ENCODE measurements at places on chromosomes 13 and 19.
A peak's percentile ranks its signal among the peaks of the same experiment; 100 is the strongest.

DNA sequence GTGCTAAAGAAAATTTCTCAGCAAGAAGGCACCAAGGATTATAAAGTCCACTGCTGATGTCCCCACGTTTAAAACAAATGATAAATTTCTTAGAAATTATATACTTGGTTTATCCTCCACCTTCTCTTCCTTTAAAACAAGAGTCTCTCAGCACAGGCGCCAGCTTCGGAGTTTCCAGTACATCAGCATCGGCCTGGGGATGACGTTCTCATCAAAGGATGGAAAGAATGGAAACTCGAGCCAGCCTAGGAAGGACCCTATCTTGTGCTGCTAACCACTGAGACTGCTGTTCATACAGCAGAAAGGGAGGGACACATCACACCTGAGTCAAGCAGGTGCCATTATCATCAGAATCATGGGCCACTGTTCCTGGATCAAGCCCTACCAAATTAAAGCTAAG, 29.8 kb upstream of the ZNF83 start:
- no peaks in the 10 kb centered on the region for H3K27me3 ChIP-seq
- H3K4me3 ChIP-seq, result no peak overlapping the region
- DNase-seq, result no peak

DNA sequence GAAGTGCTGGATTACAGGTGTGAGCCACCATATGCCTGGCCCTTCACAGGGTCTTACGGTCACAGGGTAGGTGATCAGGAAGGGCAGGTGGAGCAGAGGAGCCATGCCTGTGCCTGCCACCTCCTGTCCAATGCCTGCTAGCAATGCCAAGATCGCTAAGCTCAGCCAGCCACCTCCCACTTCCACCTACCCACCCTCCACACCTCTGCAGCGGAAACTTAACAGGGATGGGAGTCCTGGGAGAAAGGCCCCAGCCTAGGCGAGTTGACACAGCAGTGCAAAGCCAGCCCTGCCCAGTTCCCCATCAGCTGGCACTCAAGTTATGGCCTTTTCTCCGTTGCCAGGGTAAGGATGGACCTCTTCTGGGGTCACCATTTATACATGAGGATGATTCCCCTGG, 15.9 kb upstream of the FCHO1 start:
- H3K4me1 ChIP-seq, result peaks cover 18% of the 10 kb centered on the region
- H3K27me3 ChIP-seq, result no peaks in the 10 kb centered on the region
- no peak for DNase-seq
- no peak overlapping the region for H3K27ac ChIP-seq
- no peak overlapping the region for H3K4me3 ChIP-seq

DNA sequence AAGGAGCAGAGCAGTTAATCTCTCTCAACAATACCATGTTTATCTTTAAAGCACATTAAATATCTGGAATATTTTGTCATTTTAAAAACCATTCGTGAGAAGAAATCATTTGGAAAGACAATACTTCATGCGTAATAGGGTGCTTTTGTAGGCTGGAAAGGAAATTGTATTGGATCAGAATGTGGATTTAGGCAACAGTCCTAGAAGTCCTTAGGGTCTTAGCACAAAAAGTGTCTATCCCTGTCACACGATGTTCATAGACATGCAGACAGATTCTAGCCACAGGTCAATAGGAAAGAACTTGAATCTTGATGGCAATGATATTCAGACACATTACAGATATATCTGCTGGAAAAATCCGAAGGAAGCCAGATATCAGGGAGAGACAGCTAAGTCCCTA, 156.0 kb downstream of the KCTD12 start:
- H3K4me3 ChIP-seq, result no peak overlapping the region
- no peaks in the 10 kb centered on the region for H3K4me1 ChIP-seq
- DNase-seq, result no peak
- H3K27me3 ChIP-seq, result no peaks in the 10 kb centered on the region

DNA sequence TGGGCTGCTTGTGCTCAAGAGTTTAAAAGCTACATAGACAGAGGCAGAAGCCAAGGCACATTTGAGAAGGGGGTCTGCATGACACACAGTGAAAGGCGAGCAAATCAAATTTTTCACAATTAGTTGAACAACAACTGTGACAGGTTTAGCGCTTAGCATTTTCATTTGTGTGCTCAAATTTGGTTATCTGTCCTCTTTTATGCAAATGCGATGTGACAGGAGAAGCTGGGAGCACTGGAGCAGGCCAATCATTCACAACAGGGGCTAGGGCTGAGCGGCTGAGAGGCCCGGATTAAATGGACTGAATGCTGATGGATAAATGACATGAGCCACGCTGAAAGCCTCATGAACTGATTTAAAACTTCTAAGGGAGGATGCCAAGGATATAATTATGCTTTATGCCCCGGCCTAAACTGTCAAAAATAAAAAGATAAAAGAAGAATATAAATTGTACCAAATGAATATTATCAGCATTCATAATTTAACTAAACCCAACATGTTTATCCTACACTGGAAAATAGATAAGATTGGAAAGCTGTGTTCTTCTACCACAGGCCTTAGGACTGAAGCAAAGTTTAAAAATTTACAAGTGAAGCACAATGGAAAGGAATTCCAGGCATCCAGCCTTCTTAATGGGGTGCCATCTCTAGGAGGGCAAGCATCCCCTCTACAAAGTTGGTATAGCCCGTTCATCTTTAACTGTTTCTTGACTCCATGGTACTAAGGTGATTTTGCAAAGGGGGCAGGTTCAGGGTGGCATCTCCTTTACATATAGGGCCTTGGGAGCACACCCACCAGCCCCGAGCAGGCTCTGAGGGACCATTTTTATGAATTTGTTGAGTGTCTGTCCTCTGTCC, 117.9 kb downstream of the RBM26 start:
- no peak overlapping the region for H3K4me3 ChIP-seq
- no peak overlapping the region for H3K27ac ChIP-seq

- no peak for DNase-seq
- no peak overlapping the region for H3K4me3 ChIP-seq
- H3K27me3 ChIP-seq, result no peaks in the 10 kb centered on the region
- H3K4me1 ChIP-seq, result no peaks in the 10 kb centered on the region
- peaks cover 10% of the 10 kb centered on the region for H3K36me3 ChIP-seq
These were observed 136.3 kb downstream of the CDK8 start for GRCh38 chr13:26390203-26390602.

DNA sequence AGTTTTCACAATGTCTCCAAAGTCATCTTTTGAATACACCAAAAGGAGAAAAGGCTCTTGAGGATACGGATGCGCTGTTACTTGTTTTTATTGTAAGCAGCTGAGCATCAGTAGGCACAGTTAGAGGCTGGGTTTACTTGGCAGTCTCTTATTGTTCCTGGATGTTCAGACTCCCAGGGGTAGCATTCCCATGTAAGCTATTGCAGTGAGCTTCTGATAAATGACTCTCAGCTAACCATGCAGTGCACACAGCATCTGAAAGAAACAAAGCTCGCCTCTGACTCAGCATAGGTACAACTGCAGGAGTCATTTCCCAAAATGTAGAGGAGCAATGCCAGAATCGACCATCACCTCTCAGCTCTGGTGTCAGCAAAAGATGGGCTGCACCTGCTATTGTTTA, 84.8 kb downstream of the DCT start:
- no peak overlapping the region for H3K4me3 ChIP-seq
- H3K27ac ChIP-seq, result no peak overlapping the region
- no peaks in the 10 kb centered on the region for H3K36me3 ChIP-seq

GRCh38 chr19:53158119-53158656, 665 bp downstream of the ZNF347 start:
- H3K36me3 ChIP-seq, result peaks cover 55% of the 10 kb centered on the region
- H3K27me3 ChIP-seq, result no peaks in the 10 kb centered on the region
- DNase-seq, result peak; percentile 60
- peak overlapping the region; percentile 83 for H3K4me3 ChIP-seq

- peaks cover 2% of the 10 kb centered on the region for H3K4me1 ChIP-seq
- peak; percentile 14 for DNase-seq
- H3K36me3 ChIP-seq, result peaks cover 2% of the 10 kb centered on the region
These were observed 727 bp downstream of the CERS1 start for GRCh38 chr19:18895038-18895823.

DNA sequence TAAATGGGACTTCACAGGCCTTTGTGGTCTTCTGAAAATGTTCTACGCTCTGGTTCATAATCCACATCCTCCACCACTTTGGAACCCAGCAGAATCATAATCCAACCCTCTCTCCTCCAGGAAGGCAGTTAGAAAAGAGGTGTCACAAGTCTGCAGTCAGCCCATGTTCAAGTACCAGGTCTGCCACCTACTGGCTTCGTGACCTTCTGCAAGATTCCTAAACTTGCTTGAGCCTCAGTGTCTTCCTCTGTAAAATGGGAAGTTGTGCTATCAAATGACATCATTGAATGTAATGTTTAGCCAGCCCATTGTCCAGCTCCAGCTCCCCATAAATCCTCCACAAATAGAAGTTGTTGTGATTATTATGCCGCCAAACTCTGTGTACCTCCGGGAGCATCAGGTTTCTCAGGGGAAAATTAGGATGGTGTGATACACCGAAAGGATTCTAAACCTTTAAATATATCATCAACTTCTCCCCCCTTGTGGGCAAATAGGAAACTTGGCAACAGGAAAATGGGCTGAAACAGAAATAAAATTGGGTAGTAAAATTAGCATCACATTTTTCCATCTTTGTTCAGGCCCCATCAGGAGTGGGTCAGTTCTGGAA, 109.7 kb downstream of the NUFIP1 start:
- peaks cover 5% of the 10 kb centered on the region for H3K27me3 ChIP-seq
- no peaks in the 10 kb centered on the region for H3K36me3 ChIP-seq

DNA sequence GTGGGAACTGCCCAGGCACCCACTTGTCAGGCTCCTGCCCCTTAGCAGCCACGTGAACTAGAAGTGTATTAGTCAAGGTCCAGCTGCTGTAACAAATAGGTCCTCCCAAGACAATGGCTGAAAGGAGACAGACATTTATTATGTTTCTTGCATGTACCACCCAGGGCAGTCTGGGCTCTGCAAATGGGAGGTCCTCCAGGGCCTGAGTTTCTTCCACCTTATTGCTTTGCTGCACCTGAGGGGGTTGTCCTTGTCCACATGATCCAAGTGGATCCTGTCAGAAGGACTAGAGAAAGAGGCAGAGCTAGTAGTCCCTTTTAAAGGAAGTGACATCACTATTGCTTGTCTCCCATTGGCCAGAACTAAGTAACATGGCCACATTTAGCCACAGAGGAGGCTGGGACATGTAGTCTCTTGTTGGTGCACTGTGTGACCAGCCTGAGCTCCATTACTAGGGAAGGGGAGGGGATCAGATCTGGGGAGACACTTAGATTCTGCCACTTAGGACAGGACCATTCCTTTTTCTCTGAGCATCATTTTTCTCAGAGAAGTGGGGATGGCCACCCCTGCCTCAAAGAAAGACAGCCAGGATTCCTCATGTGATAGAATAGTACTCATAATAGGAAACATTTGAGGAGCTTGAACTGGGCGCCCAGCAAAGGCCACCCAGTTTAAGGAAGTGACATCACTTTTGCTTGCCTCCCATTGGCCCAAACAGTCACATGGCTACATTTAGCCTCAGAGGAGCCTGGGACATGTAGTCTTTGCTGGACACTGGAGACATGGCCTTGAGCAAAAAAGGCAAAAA, 15.1 kb downstream of the CC2D1A start:
- peaks cover 39% of the 10 kb centered on the region for H3K36me3 ChIP-seq
- H3K4me1 ChIP-seq, result peaks cover 2% of the 10 kb centered on the region
- DNase-seq, result peak; percentile 66
- H3K27me3 ChIP-seq, result no peaks in the 10 kb centered on the region
- peak overlapping the region; percentile 5 for H3K27ac ChIP-seq

GRCh38 chr13:30659980-30660379, 42.3 kb downstream of the USPL1 start:
- no peak overlapping the region for H3K4me3 ChIP-seq
- H3K27ac ChIP-seq, result no peak overlapping the region
- no peak for DNase-seq
- H3K36me3 ChIP-seq, result peaks cover 37% of the 10 kb centered on the region
- H3K4me1 ChIP-seq, result no peaks in the 10 kb centered on the region
- no peaks in the 10 kb centered on the region for H3K27me3 ChIP-seq

- no peaks in the 10 kb centered on the region for H3K4me1 ChIP-seq
- H3K27ac ChIP-seq, result no peak overlapping the region
- no peaks in the 10 kb centered on the region for H3K27me3 ChIP-seq
- no peak for DNase-seq
- no peak overlapping the region for H3K4me3 ChIP-seq
- H3K36me3 ChIP-seq, result no peaks in the 10 kb centered on the region
These were observed 15.0 kb downstream of the KATNAL1 start for GRCh38 chr13:30292325-30292724.

GRCh38 chr13:24281188-24282008, 28.0 kb upstream of the C1QTNF9 start:
- no peak for DNase-seq
- H3K4me1 ChIP-seq, result peaks cover 57% of the 10 kb centered on the region
- peaks cover 25% of the 10 kb centered on the region for H3K36me3 ChIP-seq
- peak overlapping the region; percentile 78 for H3K27ac ChIP-seq
- no peak overlapping the region for H3K4me3 ChIP-seq

- H3K36me3 ChIP-seq, result peaks cover 41% of the 10 kb centered on the region
- H3K27me3 ChIP-seq, result no peaks in the 10 kb centered on the region
- H3K4me3 ChIP-seq, result no peak overlapping the region
- H3K4me1 ChIP-seq, result peaks cover 5% of the 10 kb centered on the region
- DNase-seq, result no peak
- H3K27ac ChIP-seq, result peak overlapping the region; percentile 38
These were observed 55.6 kb downstream of the TMED1 start for GRCh38 chr19:10780368-10780767.

DNA sequence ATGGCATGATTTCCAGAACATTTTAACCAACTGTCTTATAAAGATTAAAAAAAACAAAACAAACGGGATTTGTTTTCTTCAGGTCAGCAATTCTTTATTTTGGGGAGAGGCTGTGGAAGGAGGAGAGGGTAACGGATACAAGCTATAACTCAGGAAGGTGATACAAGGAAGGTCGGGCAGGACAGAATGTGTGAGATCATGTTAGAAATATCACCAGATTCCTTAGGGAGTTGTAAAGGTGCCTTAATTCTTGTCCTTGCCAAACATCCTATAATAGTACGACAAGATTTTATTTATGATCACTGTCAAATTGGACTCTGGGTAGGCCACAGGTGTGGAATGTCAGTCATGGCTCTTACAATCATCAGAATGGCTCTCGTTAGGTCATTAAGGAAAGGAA, 503.1 kb downstream of the DIAPH3 start:
- DNase-seq, result no peak
- H3K27me3 ChIP-seq, result no peaks in the 10 kb centered on the region
- no peaks in the 10 kb centered on the region for H3K36me3 ChIP-seq
- no peak overlapping the region for H3K27ac ChIP-seq
- no peak overlapping the region for H3K4me3 ChIP-seq
- no peaks in the 10 kb centered on the region for H3K4me1 ChIP-seq

All from activated CD8-positive, alpha-beta T cell treated with anti-CD3 and anti-CD28 coated beads for 36 hours (primary cell).